ENCODE measurements at places on chromosomes 5 and 9.

GRCh38 chr5:181160152-181160754 lies 12.9 kb downstream of the OR2V2 start:
- DNase-seq, result peak; percentile 74

- DNase-seq, result no peak
Measured at GRCh38 chr9:83472221-83472665, 66.0 kb downstream of the FRMD3 start.

DNA sequence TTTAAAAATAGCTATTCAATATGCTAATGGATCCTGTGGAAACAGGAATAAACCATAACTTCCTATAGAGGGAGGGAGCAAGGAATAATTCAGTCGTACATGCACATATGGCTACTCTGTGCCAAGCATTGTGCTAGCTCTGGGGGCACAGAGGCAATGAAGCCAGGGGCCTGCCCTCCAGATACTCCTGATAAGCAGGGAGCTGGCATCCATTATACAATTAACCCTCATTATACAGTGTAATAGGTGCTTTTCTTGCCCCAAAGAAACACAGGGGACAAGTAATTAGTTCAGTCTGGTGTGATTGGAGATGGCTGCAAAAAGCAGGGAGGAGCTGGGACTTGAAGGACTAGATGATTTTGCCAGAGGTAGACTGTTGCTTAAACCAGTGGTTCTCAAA lies 200.4 kb downstream of the SREK1 start:
- DNase-seq, result peak; percentile 13

DNA sequence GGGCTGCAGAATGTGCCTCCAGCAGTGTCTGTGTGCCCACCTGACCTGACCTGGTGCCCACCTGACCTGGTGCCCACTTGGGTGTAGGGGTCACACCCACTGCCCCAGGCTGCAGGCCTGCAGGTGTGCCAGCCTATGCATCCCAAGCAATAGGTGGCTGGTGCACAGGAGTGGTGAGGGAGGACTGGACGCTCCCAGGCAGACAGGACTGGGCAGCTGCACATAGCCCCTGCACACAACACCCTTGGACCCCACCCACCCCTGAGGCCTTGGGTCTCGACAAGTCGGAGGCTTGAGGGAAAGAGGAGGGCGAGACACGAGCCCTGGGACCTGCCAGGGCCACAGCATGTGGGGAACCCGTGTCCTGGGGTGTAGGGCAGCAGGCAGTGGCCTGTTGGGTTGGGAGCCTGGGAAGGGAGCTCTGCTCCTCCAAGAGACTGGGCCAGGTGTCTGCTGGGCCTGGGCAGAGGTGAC lies 10.8 kb upstream of the NRARP start:
- DNase-seq, result no peak

GRCh38 chr5:75048457-75048953 lies 3.9 kb downstream of the GCNT4 start:
- no peak for DNase-seq

DNA sequence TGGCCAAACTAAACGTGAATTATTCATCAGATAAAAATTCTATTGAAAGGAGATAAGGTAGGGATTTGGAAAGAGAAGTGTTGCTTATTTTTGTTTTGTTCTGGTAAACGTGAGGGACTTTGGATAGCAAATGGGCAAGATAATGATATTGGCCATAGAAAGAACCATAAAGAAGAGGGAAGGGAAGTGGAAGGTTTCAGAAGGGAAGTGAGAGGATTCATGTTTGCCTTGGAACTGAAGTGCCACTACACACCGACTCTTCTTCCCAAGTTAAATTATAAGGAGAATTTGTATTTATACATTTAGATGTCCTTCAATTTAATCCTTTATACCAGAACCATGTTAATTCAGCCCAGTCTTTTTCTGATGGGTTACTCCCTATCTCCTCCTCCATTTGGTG lies 42.1 kb upstream of the TAF11L2 start:
- no peak for DNase-seq

GRCh38 chr9:130988905-130989304 lies 20.1 kb upstream of the LAMC3 start:
- no peak for DNase-seq

DNA sequence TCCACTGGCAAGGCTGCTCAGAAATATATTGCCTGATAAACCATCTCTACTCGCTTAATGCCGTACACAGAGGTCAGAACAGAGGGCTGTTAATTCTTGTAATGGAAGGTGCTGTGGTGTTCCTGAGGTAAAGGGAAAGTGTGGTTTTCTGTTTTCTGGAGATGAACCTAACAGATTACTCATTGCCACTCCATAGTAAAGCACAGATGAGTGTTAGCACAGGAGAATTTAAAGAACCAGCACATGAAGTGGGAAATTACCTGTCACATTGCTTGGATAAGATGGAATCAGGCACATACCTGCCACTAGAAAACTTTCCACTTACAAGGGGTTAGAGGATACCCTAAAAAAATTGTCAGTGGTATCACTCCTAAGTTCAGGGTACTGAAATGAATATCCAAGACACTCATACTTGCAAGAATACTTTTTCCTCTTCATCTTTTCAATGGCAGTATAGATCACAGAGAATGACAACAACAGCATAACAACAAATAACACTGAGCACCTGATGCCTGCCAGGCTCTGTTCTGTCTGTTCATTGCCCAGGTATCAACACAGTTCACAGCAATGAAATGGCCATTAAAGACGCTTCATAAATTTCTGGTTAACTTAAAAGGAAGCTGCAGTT lies 152.9 kb upstream of the GNA14 start:
- no peak for DNase-seq
